Naive thymus-derived CD8-positive, alpha-beta T cell (primary cell): ENCODE measurements at places on chromosomes 3 and 15.
A peak's percentile ranks its signal among the peaks of the same experiment; 100 is the strongest.

DNA sequence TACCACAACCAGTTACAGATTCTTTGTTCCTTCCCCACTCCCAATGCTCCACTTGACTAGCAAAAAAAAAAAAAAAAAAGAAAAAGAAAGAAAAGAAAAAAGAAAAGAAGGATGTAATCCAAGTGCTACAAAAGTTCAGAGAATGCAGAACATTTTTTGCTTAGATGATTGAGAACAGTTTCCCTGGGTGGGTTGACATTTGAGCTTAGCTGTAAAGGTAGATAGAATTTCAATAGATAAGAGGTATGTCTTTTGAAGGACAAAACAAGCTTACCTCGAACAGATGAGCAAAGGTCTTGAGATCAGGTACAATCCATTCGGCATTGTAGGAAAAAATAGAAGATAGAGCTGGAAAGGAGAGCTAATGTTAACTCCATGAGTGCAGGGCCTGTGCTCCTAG lies 344.6 kb upstream of the NECTIN3 start:
- no peak for DNase-seq
- no peaks in the 10 kb centered on the region for H3K4me1 ChIP-seq
- H3K27ac ChIP-seq: no peak overlapping the region
- H3K27me3 ChIP-seq: peaks cover 20% of the 10 kb centered on the region

DNA sequence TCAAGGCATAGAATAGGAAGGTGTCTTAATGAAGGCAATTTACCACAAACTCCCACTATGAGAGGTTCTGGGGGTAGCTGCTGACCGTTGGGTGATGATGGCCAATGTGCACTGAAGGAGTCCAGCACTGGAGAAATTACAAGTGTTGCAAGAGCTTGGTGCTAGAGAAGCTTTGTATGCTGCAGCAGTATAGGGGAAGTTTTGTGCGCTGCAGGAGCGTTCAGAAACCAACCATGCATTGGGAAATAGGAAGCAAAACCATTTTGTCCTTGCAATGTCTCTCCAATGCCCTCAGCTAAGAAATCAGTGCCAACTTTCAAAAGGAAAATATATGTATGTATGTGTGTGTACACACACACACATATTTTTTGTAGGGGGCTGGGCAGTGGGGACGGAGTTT lies 441.6 kb upstream of the NAALADL2 start:
- H3K4me1 ChIP-seq: no peaks in the 10 kb centered on the region
- no peaks in the 10 kb centered on the region for H3K36me3 ChIP-seq
- DNase-seq: no peak
- H3K4me3 ChIP-seq: no peak overlapping the region

GRCh38 chr15:80590761-80591355 lies 104.3 kb upstream of the ABHD17C start:
- H3K27ac ChIP-seq: no peak overlapping the region
- no peaks in the 10 kb centered on the region for H3K4me1 ChIP-seq
- DNase-seq: no peak
- no peaks in the 10 kb centered on the region for H3K36me3 ChIP-seq
- H3K27me3 ChIP-seq: no peaks in the 10 kb centered on the region
- no peak overlapping the region for H3K4me3 ChIP-seq

GRCh38 chr3:111315930-111316587 lies 225.9 kb upstream of the CD96 start:
- no peak for DNase-seq
- H3K27ac ChIP-seq: no peak overlapping the region
- H3K4me3 ChIP-seq: no peak overlapping the region

DNA sequence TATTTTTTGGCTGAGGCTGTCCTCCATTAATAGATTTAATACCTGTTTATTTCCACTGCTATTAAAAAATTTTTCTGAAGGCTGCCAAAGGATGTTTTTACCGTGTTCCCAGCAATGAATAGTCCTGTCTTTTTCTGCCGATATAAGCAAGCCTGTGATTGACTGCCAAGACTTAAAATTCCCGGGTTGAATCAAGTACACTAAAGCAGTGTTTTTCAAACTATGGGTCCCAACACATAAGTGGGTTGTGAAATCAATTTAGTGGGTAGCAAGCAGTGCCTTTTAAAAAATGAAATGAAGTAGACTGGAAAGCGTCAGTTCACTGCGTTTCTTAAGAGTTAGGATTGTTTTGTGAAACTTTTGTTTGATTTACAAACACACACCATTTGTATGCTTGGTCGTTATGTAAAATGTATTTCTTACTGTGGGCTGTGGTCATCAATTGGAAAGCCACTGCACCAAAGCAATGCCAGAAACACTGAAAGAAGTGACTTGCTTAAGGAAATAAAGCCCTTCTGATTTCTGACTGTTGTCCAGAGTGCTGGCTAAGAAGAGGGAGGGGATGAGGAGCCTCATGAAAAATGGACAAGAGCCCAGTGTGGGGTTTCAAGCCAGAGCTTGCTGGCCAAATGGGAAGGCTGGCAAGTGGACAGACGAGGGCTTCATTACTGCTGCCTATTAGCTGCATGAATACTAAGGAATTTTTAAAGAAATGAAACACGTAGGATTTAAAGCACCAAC lies 206.0 kb downstream of the THRB start:
- no peak overlapping the region for H3K4me3 ChIP-seq
- no peak overlapping the region for H3K27ac ChIP-seq
- no peaks in the 10 kb centered on the region for H3K27me3 ChIP-seq
- H3K36me3 ChIP-seq: no peaks in the 10 kb centered on the region

DNA sequence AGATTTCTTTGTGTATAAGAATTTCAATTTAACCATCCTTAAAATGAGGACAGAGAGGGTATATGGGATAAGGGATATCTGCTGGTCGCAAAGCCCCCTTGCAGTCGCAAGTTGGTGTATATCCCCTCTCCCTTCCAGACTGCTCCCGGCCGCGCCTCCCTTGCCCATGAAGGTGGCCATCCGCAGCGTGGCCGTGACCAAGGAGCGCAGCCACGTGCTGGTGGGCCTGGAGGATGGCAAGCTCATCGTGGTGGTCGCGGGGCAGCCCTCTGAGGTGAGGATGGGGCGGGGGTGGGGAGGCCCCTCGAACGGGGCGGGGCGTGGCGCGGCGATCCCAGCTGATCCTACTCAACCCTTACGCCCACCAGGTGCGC lies 29.4 kb downstream of the NBEAL2 start:
- peak overlapping the region; percentile 78 for H3K4me3 ChIP-seq
- no peak overlapping the region for H3K27ac ChIP-seq
- H3K36me3 ChIP-seq: peaks cover 19% of the 10 kb centered on the region
- H3K27me3 ChIP-seq: no peaks in the 10 kb centered on the region
- DNase-seq: no peak

DNA sequence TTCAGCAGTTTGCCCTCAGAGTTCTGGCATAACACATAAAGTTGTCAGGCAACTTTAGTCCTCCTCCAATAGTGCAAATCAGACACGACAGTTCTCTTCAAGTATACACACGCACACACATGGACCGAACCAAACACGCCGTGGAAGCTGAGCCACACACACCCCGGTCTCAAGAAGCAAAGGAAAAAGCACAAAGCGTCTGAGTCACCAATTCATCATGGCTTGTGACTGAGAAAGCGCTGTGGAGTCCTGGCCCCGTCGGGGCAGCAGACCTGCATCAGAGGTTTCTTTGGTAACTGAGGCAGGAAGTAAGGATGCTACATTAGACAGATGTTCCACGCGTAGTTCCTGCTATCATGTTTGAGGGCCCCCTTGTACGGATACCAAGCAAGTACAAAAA lies 85.7 kb downstream of the VGLL4 start:
- peak overlapping the region; percentile 4 for H3K27ac ChIP-seq
- no peaks in the 10 kb centered on the region for H3K36me3 ChIP-seq
- DNase-seq: no peak
- no peaks in the 10 kb centered on the region for H3K4me1 ChIP-seq

- peaks cover 4% of the 10 kb centered on the region for H3K4me1 ChIP-seq
- H3K36me3 ChIP-seq: peaks cover 81% of the 10 kb centered on the region
- H3K27ac ChIP-seq: no peak overlapping the region
- no peaks in the 10 kb centered on the region for H3K27me3 ChIP-seq
These were observed 7.4 kb downstream of the PSMD2 start for GRCh38 chr3:184306341-184306972.

DNA sequence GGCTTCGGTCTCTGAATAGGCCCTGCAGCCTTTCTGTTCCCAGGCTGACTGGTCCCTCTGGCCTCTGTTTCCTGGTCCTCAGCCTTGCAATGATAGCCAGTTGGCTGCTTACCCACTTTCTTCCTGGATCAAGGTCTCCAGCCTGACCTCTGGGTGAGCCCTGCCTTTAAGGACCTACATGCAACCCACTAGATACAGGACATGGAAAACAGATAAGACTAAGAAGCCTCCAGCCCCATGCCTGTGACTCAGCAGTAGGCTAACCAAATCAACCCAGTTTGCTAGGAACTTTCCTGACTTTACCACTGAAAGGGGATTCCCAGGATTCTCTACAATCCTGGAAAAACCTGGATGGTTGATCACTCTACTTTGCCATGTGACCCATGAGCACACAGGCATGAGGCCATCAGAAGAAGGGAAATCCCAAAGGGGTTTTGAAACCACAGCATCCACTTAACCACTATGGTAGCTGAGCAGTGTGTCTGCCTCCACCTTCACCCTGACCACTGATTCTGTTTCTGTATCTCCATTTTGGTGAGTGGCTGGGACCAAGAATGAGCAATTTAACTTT lies 188.1 kb downstream of the CHST2 start:
- peaks cover 4% of the 10 kb centered on the region for H3K4me1 ChIP-seq
- H3K4me3 ChIP-seq: no peak overlapping the region
- H3K27me3 ChIP-seq: no peaks in the 10 kb centered on the region
- no peak overlapping the region for H3K27ac ChIP-seq

DNA sequence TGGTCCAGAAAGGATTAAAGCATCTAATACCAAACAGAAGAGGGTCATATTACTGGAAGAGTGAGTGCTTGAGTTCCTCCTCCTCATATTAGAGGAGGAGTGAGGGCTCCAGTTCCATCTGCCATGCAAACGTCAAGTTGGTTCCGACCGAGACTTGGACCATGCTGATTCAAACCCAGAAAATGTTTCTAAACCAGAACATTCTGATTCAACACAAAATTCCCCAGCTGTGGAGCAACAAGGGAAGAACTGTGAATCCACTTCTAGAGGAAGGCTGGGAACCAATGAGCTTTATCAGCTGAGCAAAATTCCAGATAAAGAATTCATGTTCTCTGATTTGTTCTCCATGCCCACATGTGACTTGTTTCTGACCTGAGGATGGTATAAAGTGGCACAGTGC lies 135.6 kb upstream of the WNT5A start:
- no peaks in the 10 kb centered on the region for H3K4me1 ChIP-seq
- H3K36me3 ChIP-seq: no peaks in the 10 kb centered on the region
- H3K27ac ChIP-seq: no peak overlapping the region
- no peak for DNase-seq
- no peaks in the 10 kb centered on the region for H3K27me3 ChIP-seq

DNA sequence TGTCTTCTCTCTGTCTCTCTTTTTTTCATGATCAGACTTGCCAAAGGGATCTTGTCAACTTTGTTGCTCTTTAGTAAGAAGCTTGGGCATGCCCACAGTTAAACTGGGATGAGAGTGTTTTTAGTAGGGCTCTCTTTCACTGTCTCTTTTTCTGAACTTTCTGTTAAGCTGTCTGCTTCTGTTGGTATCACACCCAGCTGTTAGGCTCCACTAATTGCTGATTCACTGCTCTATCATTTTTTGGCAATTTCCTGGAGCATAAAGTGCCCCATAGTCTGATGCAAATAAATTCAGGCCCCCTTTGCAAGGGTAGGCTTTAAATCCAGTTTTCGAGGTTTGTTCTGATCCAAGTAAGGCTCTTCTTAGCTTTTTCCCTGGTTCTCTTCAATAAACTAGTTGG lies 360.4 kb upstream of the ADAMTS9 start:
- DNase-seq: no peak
- H3K27ac ChIP-seq: no peak overlapping the region
- H3K36me3 ChIP-seq: no peaks in the 10 kb centered on the region
- no peaks in the 10 kb centered on the region for H3K27me3 ChIP-seq
- H3K4me3 ChIP-seq: no peak overlapping the region

DNA sequence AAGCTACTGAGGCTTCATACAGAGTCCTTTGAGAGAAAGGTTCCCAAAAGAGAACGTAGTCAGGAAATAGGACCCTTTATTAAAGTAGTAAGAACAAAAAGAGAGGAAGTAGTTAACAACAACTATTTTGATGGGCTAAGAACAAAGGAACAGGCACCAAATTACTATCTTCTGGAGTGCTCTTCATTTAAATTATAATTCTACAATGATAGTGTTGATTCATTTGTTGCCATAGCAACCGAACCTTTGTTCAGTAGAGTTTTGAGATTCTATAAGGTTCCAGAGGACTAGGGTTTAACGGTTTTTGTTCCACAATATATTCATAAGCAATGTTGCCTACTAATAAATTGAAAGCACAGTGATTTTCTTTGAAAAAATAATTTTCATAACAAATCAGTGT lies 78.8 kb downstream of the CMSS1 start:
- peaks cover 2% of the 10 kb centered on the region for H3K36me3 ChIP-seq
- no peak for DNase-seq
- no peak overlapping the region for H3K4me3 ChIP-seq
- H3K27ac ChIP-seq: peak overlapping the region; percentile 13

GRCh38 chr3:69252141-69252540 lies 129.7 kb upstream of the LMOD3 start:
- no peak overlapping the region for H3K27ac ChIP-seq
- no peaks in the 10 kb centered on the region for H3K36me3 ChIP-seq
- H3K27me3 ChIP-seq: no peaks in the 10 kb centered on the region

DNA sequence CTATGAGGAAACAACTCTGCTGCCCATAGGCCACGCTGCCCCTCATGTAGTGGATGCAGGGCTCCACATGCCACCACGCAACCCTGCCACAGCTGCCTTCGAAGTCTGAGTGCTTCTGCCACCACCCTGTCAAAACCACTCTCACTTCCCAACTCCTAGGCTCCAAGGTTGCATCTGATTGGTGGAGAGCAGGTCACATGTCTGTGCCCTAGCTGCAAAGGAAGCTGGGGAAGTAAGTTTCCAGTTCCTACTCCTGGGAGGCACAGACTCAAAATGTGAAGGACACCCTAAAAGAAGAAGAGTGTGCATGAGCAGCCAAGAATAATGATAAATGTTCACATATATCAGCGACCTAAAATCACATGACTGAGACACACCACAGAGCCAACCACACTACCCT lies 31.9 kb upstream of the TICRR start:
- no peak overlapping the region for H3K4me3 ChIP-seq
- H3K27me3 ChIP-seq: peaks cover 36% of the 10 kb centered on the region
- no peak for DNase-seq

- DNase-seq: no peak
- no peak overlapping the region for H3K27ac ChIP-seq
- peaks cover 32% of the 10 kb centered on the region for H3K36me3 ChIP-seq
- H3K4me3 ChIP-seq: no peak overlapping the region
- H3K27me3 ChIP-seq: no peaks in the 10 kb centered on the region
These were observed 80.6 kb downstream of the NCEH1 start for GRCh38 chr3:172630316-172630715.

GRCh38 chr3:117486719-117487716 lies 777.4 kb downstream of the TUSC7 start:
- no peaks in the 10 kb centered on the region for H3K36me3 ChIP-seq
- no peaks in the 10 kb centered on the region for H3K27me3 ChIP-seq
- DNase-seq: no peak
- H3K4me1 ChIP-seq: no peaks in the 10 kb centered on the region
- H3K4me3 ChIP-seq: no peak overlapping the region
